Astrocyte of the cerebellum (primary cell): ENCODE measurements at places on chromosomes 7 and 10.

GRCh38 chr10:9238041-9238440 is 1183.6 kb downstream of the GATA3 start:
- DNase-seq: no peak

- no peak for DNase-seq
These were observed 52.2 kb downstream of the GPAM start for GRCh38 chr10:112131346-112131745.

GRCh38 chr7:18426564-18427226 is 68.9 kb upstream of the HDAC9 start:
- no peak for DNase-seq

GRCh38 chr7:140593672-140593982 is 47.0 kb downstream of the DENND2A start:
- DNase-seq: no peak

DNA sequence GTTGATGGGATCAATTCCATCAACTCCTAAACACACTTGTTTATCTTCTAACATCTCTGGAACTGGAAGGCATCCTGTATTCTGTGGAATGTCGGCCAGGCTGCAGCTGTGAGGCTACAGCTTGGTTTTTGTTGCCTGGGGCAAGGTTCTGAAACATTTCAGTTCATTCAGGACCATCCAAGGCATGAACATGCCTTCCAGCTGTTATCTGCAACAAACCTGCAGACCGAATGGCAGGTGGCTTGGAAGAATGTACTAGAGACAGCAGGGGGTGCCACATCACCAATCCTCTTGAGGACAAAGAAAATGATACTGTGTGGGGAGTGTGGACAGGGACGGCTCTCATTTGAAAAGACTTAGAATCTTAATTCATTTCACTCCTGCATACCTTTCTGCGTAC is 12.4 kb downstream of the PAPOLB start:
- no peak for DNase-seq

DNA sequence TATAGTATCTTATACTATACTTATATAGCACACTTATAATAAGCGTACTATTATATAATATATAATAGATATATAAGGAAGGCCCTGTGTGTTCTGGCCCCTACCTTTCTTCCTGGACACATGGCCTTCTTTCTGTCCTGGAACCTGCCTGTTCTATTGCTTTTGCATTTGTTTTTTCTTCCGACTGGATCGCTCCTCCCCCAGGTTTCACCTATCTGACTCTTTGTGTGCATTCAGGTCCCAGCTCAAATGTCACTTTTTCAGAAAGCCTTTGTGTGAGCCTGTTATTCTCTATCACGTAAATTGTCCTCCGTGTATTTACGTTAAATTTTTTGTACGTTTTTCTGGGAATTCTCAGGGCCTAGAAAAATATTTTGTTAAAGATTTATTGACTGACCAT is 2.9 kb upstream of the TRIM8 start:
- DNase-seq: no peak

DNA sequence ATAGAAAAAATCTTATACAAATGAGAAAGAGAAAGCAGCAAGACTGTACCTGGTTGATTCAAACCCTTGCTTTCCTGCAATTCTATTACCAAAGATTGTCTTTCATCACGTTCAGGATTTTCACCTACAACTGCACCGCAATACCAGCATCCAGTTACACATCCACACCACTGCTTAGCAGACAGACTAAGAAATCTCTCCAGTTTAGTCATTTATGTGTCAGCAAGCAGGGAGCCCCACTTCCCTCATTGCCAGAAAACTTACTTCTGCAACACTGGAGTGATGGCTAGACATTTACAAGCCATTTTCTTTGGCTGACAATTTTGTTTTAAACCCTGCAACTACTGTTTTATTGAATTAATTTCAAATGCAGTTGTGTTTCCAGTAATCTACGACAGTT is 359.6 kb upstream of the MEOX2 start:
- no peak for DNase-seq

- no peak for DNase-seq
These were observed 10.7 kb downstream of the APBB1IP start for GRCh38 chr10:26448706-26449435.

GRCh38 chr10:86105640-86106039 is 261.0 kb downstream of the GRID1 start:
- no peak for DNase-seq

GRCh38 chr7:156236936-156237599 is 403.5 kb upstream of the RNF32 start:
- no peak for DNase-seq

GRCh38 chr10:5477948-5478693 is 21.2 kb downstream of the CALML5 start:
- DNase-seq: no peak

GRCh38 chr7:130988443-130988842 is 254.4 kb upstream of the KLF14 start:
- DNase-seq: no peak

DNA sequence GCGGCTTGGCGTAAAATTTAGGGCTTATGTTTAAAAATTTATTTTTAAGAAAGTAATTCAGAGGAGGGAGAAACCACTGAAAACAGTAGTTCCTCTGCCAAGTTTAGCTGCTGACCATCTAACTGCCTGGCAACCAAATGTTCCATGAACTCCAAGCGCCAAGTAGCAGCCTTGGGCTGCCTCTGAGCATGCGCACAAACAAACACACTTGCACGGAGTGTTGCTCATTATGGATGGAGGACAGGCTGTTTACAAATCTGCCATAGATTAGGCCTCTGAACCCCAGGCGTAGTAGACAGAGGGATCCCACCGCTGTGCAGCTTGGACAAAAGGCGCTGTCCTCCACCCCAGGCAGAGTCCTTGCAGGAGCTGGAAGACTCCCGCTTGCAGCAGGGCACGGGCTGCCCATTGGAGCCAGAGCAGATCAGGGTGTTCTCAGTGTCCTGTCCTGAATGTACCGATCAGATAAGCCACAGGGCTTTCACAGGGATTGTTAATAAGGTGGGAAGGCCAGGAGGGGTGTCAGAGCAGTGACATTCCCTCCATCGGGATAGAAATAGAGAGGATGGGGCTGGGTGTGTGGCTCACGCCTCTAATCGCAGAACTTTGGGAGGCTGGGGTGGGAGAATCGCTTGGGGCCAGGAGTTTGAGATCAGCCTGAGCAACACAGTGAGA is 47.7 kb upstream of the LYZL1 start:
- DNase-seq: no peak

GRCh38 chr7:74252893-74253292 is 1.3 kb downstream of the RFC2 start:
- no peak for DNase-seq

DNA sequence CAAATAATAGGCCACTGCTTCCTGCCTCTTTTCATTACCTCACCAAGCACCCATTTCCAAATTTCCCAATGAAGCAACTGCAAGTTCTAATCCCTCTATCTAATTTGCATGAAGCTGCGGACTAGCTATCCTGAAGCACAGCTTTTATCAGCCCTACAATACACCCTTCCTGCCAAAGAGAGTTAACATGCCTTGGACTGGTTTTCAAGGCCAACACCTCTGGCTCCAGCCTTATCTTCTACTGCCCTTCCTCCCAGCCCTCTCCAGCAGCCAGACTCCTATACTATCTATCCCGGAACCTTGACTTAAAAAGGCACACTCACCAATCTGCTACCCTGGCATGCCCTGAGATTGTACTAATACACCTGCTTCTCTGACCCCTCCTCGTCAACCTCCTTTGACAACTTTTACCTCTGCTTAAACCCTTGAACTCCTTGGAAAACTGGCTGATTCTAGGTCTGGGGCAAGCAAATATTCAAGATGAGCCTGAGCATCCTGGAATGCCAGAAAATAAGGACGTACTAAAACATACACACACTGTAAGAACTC is 73.4 kb downstream of the SGMS1 start:
- DNase-seq: no peak

DNA sequence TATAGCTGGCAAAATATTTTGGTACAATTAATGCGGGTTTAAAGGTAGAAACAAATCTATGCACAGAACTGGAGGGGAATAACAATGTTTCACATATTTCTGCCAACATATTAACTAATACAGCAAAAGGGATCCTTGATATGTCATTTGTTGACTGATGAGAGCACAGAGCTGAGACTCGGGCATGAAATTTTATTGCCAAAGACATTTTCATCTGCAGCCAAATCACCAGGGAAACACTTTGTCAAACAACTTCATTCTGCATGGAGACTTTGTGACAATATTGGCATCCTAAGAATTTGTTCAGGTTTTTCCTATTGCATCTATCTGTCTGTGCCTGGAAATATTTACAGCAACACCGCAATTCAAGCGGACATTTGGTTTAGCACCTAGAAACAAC is 117.8 kb upstream of the C1QL3 start:
- no peak for DNase-seq

- DNase-seq: no peak
These were observed 36.7 kb downstream of the EGFR start for GRCh38 chr7:55055479-55055878.

DNA sequence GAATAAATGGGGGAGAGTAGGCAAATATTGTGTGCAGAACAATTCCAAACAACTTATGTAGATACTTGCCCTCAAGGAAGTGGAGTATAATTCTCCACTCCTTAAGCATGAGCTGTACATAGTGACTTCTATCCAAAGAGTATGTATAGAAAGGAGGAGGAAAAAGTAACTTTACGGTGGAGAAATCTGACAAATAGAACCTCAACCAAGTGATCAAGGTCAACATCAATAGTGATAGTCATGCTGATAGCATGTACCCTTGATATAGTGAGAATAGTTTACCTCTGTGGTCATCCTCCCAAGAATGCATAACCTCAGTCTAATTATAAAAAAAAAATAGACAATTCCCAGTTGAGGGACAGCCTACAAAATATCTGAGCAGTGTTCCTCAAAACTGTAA is 89.1 kb upstream of the NANOS1 start:
- no peak for DNase-seq

- no peak for DNase-seq
These were observed 39.6 kb upstream of the LMTK2 start for GRCh38 chr7:98066934-98067507.

DNA sequence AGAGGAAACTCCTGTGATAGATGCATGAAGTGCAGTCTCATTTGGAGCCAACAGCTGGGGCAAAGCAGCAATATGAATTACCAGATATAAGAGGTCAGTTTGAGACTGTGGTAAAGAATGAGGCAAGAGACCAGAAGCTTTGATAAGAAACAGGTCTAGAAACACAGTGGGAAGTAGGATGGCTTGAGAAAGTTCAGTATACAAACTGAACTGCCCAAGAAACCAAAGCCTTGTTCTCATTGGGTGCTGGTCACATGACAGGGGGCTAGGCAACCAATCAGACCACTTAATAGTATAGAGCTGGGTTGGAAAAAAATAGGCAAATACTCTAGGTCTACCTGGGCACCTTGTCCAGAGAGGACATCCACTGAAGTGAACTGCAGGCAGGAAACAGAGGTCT is 46.2 kb upstream of the PLCE1 start:
- no peak for DNase-seq

DNA sequence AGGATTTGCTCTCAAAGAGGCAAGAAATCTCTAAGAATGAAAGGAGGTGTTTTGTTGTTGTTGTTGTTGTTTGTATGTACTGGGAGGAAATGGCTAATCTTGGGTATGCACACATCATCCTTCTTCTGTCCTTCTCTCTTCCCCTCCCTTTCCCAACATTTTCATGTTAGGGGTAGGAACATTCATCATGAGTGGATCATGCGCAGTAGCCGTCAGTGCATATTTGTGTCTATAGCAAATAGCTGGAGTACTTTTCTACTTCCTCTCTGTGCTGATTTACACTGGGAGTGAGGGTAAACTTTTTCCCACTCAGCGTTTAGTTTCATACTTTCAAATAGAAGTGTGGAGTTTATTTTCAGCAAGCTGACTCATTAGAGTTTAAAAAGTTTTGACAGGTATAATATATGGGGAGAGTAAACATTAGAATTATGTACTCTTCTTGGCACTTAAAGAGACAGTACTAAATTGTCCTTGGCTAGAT is 80.5 kb upstream of the PRKG1 start:
- DNase-seq: no peak

GRCh38 chr10:124545351-124546054 is 83.9 kb downstream of the LHPP start:
- no peak for DNase-seq

- no peak for DNase-seq
These were observed 43.5 kb upstream of the NKX6-2 start for GRCh38 chr10:132829403-132829802.

GRCh38 chr7:154928136-154929005 is 74.6 kb downstream of the PAXIP1 start:
- peak; percentile 74 for DNase-seq

- DNase-seq: no peak
These were observed 22.9 kb upstream of the GRB10 start for GRCh38 chr7:50805447-50806125.

DNA sequence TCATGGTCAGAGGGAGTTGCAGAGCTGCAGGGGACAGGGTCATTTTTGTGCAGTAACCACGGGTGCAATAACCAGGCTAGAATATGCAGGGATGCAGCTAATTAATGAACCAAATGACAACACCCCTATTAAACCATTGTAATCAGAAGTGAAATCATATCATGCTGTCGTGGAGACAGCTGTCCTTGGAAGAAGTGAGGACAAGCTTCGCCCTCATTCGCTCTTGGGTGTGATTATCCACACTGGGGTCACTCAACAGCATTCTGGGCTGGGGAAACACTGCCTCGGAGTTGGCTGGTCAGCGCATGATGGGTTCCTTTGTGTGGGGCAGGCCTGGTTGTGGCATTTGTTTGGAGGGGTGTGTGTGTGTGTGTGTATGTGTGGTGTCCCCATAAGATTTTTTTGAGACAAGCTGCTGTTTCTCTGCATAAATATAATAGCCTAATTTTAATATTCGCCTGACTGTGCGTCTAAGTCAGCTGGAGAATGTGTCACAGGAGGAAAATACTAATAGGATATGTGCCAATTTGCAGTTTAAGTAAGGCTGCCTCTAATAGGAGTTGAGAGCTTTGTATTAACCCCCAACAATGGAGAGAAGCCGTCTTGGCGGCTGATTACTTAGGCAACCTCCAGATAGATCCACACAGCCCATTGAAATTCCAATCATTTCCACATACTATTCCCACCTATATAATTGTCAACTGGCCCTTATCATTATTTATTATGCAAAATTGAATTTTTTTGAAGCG is 149.4 kb downstream of the DNAJB6 start:
- no peak for DNase-seq
